ENCODE measurements at places on chromosomes 7 and 10.

GRCh38 chr7:155886391-155887173, 74.3 kb upstream of the SHH start:
- DNase-seq: no peak

DNA sequence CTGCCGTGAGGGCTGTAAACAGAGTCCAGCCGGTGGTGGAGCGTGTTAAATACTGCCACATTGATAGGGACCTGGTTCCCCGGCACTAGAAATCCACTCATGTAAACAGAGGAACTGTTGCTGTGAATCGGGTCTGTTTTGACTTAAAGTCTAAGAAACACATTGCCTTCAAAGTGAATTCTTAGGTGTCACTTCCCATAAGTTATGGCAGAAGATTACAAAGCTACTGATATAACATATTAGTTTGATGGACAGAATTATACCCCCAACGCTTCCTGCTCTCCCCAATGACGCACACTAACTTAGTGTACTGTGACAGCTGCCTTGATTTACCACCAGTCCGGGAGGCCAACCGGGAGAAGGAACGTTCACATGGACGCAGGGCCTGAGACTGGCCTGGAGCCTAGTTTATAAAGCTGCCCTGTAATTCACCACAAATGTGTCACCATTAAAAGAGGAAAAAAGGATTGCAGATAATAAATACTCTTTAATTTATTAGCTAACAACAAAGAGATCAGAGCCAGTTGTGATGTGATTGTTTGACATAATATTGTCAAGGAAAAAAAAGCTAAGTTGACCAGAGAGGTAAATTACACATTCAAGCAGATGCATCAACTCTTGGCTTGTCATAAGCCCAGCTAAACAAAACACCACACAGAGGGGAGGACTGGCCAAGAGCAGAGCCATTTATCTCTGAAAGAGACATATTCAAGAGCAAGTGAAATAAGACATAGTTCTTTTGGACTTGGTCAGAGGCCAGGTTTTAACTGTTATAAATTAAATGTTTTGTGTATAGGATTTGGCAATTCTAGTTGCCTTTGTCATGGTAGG, 820.6 kb downstream of the LRMDA start:
- no peak for DNase-seq

GRCh38 chr7:47335557-47336471, 246.1 kb downstream of the TNS3 start:
- DNase-seq: no peak

GRCh38 chr10:95792211-95792780, 36.3 kb downstream of the ENTPD1 start:
- DNase-seq: no peak

DNA sequence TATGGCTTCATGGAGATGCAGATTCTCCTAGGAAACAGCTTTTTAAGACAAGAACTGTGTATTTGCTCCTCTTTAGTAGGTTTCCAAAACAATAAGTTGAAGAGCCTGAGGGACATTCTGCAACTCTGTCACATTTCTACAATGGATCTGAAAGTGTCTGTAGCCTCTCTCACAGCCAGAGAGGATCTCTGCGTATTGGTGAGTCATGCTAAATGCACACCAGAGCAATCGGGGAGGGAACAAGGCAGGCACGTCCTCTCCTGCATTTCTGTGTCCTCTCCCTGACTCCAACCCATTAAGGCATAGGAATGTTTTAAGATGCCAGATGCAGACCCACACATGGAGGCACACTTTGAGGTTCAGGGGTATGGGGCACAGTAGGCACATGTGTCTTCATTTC, 1126.4 kb upstream of the GHITM start:
- no peak for DNase-seq

DNA sequence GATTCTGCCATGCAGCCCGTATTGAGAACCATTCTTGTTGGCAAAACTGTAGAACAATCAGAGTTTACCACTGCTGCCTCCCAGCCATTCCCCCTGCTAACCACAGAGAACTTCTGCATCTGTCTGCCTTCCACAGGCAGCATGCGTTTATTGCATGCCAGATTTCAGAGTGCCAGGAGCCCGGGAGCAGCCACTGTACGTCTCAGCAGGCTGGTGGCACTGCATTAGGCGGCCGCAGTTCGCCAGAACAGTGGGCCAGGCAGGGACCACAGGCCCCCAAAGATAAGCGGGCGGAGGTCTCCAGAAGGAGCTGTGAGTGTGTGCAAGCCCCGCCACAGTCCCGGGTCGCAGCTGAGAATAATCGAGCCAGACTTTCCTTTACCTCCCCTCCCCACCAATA, 31.8 kb downstream of the ZNF467 start:
- DNase-seq: no peak

DNA sequence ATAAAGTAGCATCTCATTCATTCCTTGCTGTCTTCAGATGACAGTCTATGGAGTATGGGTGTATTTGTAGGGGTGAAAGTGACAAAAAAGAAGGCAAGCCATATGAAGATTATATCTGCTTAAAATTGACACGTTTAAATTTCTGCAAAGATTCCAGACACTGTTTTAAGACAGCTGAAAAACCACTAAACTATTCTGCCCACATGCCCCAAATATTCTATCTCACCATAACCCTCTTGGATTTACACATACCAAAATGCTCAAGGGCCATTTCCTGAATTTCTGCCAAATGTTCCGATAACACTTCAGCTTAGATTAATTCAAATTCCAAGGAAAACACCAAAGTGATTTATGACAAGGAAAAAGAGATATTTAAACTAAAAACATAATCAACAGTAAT, 99.9 kb upstream of the IL6 start:
- DNase-seq: no peak

DNA sequence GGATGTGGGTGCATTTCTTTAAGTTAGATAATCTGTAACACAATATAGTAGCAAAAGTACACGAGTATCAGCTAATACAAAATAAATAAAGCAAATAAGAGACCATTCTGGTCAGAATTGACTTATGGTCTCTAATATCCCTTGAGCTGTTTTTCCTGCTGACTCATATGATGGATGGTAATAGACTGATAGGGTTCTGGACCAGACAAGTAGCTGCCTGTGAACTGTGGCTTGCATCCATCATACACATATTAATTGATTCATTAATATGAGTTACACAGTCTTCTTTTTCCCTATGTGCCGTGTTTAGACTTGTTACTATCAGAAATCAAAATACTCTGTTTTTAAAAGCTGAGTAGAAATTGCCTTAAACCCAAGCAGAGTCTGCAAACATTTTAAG, 762.8 kb downstream of the GATA3 start:
- no peak for DNase-seq

- no peak for DNase-seq
Observed at GRCh38 chr10:98610301-98610700, 163.6 kb upstream of the HPS1 start.

GRCh38 chr10:48811461-48811860, 126.8 kb downstream of the WDFY4 start:
- no peak for DNase-seq

All from stimulated activated CD8-positive, alpha-beta memory T cell treated with anti-CD3 and anti-CD28 coated beads, Interleukin-2, amount 100 ng/mL, for 1 hour (primary cell).